ENCODE measurements at places on chromosomes 4 and X.

DNA sequence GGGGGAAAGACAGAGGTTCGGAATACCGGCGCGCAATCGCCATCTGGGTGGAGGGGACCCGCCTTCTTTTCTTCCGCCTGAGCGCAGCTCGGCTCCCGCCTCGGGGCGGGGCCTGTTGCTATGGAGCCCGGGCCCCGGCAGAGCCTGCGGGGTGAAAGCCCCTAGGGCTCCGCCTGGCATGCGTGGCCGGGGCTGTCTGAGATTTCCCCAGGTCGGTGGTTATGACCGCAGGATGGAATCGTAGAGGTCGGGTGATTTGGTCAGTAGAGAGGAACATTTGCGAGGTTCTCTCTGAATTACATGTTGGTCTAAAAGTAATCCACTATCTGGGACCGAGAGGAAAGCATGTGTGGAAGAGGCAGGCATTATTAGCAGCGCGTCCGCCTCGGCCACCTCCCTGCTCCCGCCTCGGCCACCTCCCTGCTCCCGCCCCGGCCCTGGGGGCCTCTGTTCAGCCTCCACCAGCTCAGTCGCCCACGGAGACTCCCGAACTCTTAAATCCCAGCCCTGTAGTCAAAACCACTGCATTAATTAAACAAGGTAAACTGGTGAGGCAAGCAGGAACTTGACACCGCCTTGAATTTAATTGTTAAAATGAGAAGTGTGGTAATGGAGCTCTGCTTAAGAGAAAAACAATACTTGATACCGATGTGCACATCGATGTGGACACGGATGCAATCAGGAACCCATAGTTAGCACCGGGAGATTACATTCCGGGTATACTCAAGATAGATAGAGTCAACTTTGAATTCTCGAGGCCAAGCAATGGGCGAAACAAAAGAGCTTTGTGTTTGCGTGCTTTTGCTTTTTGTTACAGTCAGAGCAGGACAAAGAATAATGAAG, 45.2 kb downstream of the TRIM2 start:
- peak; percentile 25 for DNase-seq

DNA sequence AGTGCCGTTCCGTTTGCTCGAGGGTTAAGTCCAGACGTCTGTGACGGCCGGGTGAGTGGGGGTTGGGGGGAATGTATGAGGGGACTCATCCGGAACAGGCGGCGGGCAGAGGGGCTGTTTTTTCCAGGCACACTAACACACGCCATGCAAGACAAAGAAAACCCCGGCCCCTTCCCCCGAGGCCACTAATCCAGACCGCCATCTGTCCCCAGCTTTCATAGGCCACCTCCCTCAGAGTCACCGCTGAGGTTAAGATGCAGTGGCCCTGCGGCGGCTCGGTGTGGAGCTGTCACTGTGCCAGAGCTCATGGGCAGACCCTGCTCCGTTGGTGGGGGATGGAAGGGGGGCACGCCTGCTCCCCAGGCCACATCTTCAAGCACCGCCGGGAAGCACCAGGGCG, 34.1 kb downstream of the SORCS2 start:
- no peak for DNase-seq

- DNase-seq = peak; percentile 95
Measured at GRCh38 chr4:158314756-158315487, 104.6 kb downstream of the TMEM144 start.

- peak; percentile 83 for DNase-seq
Measured at GRCh38 chr4:186693159-186693815, 30.4 kb downstream of the FAT1 start.

DNA sequence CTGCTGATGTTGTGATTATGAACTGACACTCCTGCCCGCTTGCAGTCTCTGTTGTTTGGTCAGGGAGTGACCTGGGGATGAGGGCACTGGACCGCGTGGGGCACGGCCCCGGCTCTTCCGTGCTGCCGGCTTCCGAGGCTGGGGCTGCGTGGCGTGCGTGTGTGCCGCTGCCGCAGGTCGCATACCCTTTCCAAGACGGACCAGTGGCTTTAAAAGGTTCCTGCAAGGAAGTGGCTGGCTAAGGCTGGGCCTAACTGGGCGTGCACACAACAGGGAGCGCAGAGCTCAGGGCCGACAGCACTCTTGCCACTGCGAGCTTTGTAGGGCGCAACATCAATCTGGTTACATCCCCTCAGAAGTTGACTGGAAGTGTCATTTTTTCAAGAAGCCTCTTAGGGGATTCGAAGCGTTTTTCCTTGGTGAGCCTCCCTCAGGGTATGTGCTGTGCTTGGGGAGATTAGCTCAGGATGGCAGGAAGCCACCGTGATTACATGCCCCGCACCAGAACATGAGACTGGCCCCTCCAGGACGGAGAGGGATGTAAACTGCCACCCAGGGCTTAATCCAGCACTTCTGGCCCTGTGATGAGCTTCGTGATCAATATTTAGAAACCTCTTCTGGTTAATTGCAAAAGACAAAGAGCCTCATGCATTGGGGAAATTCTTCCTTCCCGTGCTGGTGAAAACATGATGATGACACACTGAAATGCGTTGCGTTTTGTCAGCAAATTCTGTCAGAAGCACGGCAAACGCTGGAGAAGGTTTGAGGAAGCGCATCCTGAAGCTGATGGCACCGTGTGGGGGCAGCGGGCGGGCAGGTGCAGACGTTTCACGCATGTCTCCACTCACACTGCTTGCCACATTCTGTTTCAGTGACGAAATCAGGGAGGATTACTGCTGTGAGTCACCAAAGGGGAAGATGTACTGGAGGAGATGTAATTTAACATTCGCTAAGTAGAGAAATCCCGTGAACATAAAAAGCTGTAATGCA, 11.1 kb downstream of the MAEA start:
- no peak for DNase-seq

DNA sequence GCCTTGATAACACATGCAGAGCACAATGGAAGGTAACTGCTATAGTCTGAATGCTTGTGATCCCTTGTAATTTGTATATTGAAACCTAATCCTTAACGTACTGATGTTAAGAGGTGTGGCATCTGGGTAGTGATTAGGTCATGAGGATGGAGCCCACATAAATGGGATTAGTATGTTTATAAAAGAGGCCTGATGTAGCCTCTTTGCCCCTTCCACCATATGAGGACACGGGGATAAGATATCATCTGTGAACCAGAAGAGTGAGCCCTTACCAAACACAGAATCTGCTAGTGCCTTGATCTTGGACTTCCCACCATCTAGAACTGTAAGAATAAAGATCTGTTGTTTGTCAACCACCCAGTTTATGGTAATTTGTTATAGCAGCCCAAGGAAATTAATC, 1074.2 kb upstream of the INTU start:
- no peak for DNase-seq

DNA sequence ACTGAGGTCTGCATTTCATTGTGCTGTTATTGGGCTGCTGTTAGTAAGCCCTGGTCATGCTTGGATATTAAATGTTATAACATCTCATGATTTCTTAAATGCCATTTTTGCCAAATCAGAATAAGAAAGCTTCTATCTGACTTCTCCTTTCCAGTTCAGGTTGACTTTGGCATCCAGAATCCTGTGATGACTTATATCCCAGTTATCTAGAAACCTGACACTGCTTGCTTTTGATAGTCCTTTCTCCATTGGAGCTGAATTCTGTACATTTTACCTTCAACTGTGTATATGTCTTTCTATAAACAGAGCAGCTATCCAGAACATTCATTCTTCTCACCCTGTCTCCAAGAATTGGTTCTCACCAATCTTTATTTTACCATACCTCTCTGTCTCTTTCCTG, 257.7 kb upstream of the GNPDA2 start:
- no peak for DNase-seq

- DNase-seq = no peak
Measured at GRCh38 chrX:56557376-56557929, 6.0 kb upstream of the UBQLN2 start.

DNA sequence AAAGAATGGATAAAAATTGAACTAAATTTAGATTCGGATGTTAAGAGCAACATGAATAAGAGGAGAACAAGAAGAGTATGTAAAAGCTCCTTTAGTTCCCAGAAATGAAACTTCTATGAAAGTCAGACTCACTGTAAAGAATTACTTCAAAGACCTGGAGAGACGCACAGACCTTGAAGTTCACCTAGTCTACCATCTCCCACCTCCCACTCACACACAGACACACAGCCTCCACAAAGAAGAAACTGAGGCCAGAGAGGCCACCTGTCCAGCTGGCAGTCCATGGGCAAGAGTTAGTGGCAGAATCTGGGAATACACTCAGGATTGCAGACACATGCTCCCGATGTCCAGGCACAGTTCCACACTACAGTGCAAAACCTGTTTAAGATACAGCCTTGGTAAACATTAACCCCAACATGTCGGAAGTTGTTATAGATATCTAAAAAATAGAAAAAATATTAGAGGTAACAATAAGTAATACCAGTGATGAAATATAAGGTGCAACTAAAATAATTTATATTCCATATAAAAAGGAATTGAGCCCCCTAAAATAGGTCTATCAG, 288.8 kb downstream of the INPP4B start:
- no peak for DNase-seq

- DNase-seq = no peak
Measured at GRCh38 chr4:164203476-164203875, 550.5 kb upstream of the SMIM31 start.

DNA sequence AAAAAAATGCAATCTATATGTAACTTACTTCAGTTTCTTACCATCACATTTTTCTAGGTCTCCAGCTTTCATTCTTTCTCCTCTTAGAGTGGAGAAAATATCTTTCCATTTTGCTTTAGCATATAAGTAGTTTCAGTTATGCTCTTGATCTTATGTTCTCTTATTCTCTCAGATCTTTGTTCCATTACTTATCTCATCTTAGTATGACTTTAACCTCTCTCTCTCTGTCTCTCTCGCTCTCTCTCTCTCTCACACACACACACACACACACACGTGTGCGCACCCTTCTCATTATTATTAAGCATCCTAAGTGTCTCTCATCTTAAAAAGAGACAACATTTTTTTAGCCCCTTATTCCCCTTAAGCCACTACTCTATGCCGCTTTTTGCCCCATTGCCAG, 92.8 kb downstream of the FAAH2 start:
- no peak for DNase-seq

DNA sequence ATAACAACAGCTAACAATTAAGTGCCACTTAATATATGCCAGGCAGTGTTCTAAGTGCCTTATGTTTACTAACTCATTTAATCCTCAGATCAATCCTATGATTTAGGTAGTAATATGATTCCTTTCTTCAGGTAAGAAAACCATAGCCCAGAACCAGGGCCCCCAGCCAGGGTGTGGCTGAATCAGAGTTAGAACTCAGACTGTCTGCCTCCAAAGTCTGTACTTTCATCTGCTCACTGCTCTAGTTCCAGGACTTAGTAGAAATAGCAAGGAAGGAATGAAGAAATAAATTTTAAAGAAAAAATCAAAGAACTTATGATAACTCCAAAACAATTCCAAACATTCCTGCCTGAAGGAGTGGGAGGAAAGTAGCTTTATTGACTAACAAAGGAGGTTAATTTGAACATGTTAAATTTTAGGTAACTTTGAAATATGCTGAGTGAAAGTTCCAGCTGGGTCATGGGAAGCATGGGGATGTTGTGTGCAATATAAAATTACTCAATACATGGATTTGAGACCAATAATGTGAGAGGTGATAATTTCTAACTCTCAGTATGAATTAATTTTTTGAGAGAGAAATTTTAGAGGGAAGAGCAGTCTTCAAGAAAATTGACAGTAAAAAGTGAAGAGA, 8.8 kb upstream of the ADH1C start:
- DNase-seq = no peak

GRCh38 chr4:148089624-148090023, 352.6 kb downstream of the NR3C2 start:
- no peak for DNase-seq

DNA sequence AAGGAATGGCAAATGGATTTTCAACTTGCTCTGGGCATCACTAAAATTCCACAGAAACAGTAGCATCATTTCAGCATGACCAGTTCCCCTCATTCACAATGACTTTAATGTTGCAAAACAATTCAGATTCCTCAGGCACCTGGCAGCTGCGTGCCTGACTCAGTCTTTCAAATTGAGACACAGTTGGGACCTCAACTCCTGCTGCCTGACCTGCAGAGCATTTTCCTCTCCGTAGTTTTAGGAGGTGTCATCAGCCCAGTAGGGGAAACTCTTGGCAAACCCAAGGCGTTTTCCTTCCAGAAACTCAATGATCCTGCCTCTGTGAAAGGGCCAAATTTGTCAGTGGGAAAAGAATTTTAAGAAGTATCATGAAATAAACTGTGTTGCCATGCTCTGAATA, 388.9 kb downstream of the SPRY1 start:
- peak; percentile 87 for DNase-seq

DNA sequence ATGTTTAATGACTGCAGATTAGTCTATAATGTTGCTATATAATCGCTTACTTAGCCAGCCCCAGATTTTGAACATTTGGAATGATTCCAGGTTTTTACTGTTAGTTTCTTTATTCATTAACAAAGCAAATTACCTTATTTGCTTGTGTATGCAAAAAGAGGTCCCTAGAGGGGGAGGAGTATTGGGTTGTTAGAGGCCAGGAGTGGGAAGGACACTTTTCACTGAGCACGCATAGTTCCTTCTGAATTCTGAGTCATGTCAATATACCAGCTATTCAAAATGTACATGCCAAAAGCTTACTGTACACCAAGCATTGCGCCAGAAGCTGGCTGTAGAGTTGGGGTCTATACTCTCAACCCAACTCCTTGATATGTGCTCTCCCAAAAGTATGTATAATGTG, 5.1 kb upstream of the DGAT2L6 start:
- no peak for DNase-seq

DNA sequence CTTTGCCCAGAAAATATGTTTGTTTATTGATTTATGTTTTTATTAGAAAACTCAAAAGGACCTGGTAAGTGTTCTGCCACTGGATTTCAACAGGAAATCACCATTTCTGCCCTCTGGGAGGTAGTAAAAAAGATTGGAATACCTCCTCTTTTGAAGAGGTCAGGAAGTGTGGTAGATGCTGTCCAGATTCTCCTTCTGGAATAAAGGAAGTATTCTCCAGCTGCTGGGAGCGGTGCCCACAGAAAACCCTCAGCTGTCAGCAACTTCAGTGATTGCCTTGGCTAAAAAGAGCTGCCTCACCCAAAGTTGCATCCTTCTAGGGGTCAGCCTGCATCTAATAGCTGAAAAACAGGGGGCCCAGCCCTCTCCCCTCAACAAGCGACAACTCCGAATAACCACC, 13.8 kb upstream of the ZNF674 start:
- DNase-seq = no peak

DNA sequence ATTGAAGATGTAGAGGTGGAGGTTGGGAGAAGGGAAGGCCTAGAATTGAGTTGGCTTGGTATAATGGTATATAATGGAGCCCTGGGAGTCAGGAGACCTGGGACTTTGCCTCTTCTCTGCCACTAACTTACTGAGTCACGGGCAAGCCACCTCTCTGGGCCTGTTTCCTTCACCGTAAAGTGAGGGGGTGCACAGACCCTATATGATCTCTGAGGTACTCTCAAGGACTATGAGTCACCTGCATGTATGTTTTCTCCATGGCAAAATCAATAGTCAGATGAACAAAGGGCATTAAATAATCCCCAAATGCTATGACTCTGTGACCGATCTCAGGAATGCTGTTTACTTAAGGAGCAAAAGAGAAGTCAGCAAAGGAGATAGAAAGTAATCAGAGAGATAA, 5.1 kb downstream of the P2RY4 start:
- DNase-seq = no peak

GRCh38 chr4:154984148-154984547, 203.1 kb downstream of the RBM46 start:
- DNase-seq = no peak

Data from stromal cell of bone marrow (primary cell).